NCI-H446 treated with DMSO at 0.1 percent for 48 hours (cell line): ENCODE measurements at places on chromosomes 12 and 14.

DNA sequence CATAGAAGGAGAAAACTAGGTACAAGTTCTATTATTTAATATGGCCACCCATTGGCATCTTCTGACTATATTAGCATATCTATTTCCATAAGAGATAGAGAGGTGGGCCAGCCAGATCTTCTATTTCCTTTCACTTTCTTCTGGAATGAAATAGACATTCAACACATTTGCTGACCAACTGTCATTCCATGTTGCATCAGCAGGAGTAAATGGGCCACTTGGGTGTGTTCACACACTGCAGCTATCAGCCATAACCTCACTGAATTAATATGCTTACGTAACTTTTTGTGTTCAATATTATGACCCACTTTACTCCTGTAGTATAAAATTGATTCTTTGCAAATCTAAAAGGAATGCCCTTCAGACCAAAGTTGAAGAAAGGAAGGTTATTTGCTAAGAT lies 106.2 kb upstream of the LGR5 start:
- no peak for DNase-seq

GRCh38 chr12:14416658-14417057 lies 51.2 kb downstream of the ATF7IP start:
- DNase-seq: peak; percentile 37

- no peak for DNase-seq
Measured at GRCh38 chr14:99612738-99613330, 8.8 kb upstream of the CCDC85C start.

- peak; percentile 53 for DNase-seq
Measured at GRCh38 chr14:31926123-31926522, 151.0 kb upstream of the ARHGAP5 start.

GRCh38 chr12:76106631-76107030 lies 22.1 kb upstream of the NAP1L1 start:
- no peak for DNase-seq

DNA sequence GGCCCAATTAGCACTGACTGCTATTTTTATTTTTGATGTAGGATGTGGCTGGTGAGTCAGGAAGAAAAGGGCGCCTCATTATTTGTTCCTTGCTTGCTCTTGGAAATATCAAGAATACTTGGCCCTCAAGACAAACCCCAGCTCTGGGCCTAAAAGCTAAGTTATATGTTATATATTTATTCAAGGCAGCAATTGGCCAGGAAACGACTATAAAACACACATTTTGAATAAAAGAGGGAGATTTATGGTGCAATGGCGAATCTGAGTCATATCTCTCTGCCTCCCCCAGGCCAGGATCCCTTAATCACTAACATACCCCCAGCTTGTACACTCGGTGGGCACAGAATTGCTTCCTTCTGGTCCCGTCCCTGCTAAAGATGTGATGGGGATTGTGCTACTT lies 63.3 kb downstream of the TBX5 start:
- DNase-seq: no peak

DNA sequence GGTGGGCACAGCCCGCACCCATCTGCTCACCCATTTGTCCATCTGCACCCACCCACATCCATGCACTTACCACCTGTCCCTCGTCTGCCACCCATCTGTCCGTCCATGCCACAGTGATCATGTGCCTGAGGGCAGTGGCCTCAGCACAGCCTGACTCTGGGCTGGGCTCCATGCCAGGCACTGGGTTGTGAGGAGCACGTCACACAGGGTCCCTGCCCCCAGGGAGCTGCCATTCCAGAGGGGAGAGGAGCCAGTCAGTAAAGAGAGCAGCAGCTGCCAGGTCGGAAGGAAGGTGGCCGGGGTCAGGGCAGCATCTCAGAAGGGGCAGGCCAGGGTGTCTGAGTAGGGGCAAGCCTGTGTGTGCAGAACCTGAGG lies 43.6 kb downstream of the FBRSL1 start:
- no peak for DNase-seq

GRCh38 chr12:121132601-121133481 lies at the start of gene P2RX7:
P2RX7 (plus strand) TSS chr12:121132876; CDS start chr12:121132971, 95 bp downstream.
- peak; percentile 45 for DNase-seq

DNA sequence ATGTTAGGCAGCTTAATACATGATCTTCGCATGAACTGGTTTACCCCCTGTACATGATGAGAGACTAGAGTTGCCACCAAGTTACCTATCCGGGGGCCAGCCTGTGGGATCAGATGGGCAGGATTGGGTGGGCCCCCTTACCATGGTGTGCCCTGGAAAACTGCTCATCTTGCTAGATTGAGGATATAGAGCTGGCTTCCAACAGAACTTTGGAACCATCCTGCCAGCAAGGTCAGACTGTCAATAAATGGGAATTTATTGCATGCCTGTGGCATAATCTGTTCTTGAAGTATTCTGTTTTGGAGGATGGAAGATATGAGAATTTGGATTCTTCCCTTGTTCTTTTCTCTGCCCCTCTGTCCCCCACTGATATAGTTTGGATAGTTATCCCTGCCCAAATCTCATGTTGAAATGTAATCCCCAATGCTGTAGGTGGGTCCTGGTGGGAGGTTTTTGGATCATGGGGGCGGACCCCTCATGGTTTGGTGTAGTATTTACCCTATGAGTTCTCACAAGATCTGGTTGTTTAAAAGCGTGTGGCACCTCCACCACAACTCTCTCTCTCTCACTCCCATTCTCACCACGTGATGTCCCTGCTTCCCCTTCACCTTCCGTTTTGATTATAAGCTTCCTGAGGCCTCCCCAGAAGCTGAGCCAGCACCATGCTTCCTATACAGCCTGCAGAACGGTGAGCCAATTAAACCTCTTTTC lies 3.7 kb upstream of the TM9SF1 start:
- DNase-seq: no peak

- DNase-seq: no peak
Measured at GRCh38 chr14:71613168-71613567, 319.1 kb upstream of the RGS6 start.

DNA sequence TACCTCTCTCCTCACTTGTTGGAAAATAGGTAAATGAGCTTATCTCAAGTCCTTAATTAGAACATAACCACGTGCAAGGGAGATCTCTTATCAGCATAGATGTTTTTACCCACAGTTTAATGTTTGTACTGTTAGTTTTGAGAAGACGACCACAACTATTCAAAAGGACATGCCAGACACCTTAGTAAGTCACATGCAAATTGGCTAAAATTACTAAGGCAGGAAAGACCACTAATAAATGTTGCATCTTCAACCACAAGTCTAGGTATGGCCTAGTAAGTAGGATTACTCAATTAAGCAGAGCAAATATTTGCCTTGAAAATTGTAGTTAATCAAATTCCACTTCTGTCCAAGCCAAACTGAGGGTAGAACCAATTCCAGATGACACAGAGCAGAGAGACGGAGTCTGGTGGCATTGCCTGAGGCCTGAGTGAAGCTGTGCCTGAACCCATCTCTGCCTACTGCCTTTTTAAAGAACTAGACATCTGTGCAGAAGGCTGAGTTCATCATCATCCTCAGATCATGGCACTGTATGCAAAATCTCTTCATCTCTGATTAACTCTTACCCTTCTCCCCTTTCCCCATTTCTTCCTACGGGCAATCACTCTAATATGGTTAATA lies 29.7 kb upstream of the CHST11 start:
- DNase-seq: no peak

- no peak for DNase-seq
Measured at GRCh38 chr14:100063314-100063941, 1.8 kb upstream of the EVL start.

GRCh38 chr12:96047229-96048211 lies 12.1 kb upstream of the LTA4H start:
- DNase-seq: peak; percentile 41

DNA sequence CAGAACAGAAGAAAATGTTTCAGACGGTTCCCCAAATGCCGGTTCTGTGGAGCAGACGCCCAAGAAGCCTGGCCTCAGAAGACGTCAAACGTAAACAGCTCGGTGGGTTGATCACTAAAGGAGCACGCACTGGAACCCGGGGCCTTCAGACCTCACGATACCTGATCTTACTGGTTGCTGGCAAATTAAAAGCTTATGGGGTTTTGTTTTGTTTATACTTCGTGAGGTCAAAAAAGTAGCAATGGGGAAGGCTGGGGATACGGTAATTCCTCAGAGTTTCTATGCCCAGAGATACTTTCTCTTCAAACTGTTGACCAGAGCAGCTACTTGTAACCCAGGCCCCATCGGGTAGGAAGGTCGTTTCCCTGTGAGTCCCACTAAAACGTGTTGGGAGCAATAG lies 1.7 kb downstream of the CDKN1B start:
- no peak for DNase-seq

GRCh38 chr12:24772813-24773212 lies 176.1 kb downstream of the BCAT1 start:
- no peak for DNase-seq

- DNase-seq: no peak
Measured at GRCh38 chr14:104981699-104982541, 3.7 kb upstream of the CLBA1 start.

DNA sequence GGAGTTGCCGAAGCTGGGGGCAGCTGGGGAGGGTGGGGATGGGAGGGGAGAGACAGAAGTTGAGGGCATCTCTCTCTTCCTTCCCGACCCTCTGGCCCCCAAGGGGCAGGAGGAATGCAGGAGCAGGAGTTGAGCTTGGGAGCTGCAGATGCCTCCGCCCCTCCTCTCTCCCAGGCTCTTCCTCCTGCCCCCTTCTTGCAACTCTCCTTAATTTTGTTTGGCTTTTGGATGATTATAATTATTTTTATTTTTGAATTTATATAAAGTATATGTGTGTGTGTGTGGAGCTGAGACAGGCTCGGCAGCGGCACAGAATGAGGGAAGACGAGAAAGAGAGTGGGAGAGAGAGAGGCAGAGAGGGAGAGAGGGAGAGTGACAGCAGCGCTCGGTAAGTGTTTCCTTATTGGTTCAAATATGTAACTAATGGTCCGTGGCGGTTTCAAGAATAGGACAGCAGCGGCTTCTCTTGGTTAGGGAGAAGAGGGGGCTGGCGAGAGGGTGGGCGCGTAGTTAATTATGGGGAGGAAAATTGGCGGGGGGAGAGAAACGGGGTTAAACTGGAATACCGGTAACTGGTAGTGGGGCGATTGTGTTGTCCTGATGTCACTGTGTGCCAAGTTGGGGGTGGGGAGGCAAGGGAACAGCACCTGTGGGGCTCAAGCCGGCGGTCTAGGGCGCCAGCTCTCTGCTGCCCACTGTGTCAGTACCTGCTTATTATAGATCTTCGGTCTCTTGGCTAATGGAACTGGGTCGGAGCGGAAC lies 8.4 kb downstream of the HOXC8 start:
- DNase-seq: peak; percentile 69

DNA sequence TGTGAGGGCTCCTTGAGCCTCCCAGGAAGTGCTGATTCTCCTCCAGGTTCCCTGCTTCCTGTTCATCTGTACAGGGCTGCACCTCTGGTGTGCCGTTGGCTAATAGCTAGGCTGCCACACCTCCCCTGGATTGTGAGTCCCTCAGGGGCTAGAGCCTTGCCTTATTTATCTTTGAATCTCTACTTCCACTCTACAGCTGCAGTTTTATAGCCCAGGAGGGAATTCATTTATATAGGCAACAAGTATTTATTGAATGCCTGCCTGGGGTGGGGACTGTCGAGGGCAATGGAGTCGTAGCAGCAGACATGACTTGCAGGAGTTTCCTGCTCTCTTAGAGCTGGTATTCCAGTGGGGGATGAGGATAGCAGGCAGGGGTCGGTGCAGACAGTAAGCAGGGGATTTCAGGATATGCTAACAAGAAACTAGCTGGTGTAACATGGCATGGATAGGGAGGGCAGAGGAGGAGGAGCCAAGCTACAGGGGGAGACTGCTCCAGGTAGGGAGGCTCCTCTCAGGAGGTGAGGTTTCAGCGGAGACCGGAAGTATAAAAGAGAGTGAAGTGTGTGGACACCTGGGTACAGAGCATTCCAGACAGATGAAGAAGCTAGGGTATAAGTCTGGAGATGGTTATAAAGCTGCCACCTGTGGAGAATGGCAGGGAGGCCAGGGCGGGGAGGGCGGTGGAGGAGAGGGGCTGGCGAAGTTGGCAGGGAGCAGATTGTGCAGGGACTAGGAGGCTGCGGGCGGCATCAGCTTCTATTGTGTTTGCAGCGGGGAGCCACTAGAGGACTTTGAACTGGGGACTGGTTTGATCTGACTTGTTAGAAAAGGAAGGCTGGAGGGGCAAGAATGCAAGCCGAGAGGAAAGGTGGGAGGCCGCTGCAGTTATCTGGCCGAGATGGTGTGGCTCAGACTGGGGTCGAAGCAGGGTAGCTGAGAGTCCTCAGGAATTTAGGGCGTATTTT lies 17.2 kb downstream of the USP30 start:
- DNase-seq: no peak

GRCh38 chr12:132003846-132004245 lies 54.1 kb downstream of the EP400 start:
- no peak for DNase-seq

DNA sequence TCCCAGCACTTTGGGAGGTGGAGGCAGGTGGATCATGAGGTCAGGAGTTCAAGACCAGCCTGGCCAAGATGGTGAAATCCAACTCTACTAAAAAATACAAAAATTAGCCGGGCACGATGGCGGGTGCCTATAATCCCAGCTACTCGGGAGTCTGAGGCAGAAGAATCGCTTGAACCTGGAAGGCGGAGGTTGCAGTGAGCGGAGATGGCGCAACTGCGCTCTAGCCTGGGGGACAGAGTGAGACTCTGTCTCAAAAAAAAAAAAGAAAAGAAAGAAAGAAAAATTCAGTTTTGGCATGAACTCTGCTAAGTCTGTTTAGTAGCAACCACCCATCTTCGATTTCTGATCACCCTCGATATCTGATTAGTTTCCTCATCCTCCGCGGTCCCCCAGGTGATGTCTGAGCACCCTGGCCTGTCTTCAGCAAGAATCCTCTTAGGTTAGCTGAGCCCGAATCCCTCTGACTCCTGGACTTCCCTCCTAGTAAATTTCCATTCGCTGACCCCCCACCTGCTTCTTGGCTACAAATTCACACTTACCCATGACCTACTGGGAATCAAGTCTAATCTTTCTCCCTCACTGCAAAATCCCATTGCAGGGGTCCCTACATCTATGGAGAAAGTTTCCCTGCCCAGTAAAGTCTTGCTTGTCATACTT lies 879 bp upstream of the HSPB8 start:
- DNase-seq: no peak

GRCh38 chr12:57441846-57442427 lies 7.4 kb downstream of the INHBC start:
- DNase-seq: no peak

DNA sequence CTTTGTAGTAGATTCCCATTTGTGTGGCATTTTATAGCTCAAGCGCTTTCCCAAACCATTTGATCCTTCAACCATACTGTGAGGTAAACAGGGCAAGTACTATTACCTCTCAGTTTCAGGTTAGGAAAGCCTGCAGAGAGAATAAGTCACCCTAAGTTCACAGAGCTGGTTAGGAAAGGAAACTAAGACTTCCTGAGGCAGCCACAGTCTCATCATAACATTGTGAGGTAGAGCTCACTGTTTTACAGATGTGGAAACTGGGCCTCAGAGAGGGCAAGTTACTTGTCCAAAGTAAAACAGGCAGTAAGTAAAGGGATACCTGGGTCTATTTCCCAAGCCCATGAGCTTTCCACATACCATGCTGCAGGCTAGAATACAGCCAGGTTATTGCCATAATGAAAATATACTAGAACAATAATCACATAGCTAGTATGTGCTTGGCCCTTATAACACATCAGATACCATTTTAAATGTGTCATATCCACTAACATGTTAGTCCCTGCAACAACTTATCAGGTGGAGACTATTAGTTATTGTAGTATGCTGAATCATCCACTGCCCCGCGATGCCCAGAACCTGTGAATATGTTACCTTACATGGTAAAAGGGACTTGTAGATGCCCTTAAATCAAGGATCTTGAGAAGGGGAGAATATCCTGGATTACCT lies 150.9 kb upstream of the GRIP1 start:
- no peak for DNase-seq
